ENCODE measurements at places on chromosomes 3 and 15. TPM values are rescaled to one million over a fixed set of nuclear protein-coding genes. Genes with fewer than 3 reads are reported as not detected.

ST8SIA2 gene
- total RNA-seq: 0.59 TPM

- DNase-seq: no peak
These were observed 9.4 kb downstream of the ITPKA start for GRCh38 chr15:41502795-41503668.

DNA sequence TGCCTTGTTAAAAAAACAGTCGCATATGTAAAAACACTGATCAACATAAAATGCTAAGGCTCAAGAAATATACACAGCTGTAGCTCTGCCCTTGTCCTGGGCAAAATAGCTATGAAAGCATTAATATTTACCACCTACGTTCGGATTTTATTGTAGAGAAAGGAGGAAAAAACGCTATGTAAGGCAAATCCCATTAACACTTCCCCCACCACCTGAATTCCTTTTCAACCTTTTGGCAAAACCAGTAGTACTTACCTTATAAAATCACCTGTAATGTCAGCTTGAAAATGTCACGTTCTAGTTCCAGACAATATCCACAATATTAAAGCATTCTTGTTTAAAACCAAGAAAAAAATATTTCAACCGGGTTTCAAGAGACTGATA is 3.6 kb downstream of the TRA2B start:
- no peak for DNase-seq

- no peak for DNase-seq
These were observed 49.2 kb downstream of the SLC15A2 start for GRCh38 chr3:121943431-121943830.

DNA sequence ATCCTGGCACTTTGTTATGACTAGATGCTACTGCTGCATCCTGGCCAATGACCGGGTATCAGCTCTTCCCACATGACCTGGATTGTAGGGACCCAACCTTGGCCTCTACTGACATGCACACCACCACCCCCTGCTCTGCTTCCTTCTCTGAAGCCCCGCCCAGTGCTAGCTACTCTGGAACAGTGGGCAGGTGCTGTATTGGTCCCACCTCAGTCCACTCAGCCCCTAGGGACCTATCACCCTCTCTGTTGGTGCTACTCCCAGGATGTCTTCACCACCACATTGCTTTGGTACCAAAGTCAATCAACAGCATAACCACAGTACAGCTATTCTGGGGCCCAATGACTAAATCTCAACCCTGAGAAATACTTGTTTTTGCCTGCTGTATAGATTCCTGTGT is 170.2 kb upstream of the PRICKLE2 start:
- DNase-seq: no peak

SPTBN5 gene
- total RNA-seq: 0.16 TPM

DNA sequence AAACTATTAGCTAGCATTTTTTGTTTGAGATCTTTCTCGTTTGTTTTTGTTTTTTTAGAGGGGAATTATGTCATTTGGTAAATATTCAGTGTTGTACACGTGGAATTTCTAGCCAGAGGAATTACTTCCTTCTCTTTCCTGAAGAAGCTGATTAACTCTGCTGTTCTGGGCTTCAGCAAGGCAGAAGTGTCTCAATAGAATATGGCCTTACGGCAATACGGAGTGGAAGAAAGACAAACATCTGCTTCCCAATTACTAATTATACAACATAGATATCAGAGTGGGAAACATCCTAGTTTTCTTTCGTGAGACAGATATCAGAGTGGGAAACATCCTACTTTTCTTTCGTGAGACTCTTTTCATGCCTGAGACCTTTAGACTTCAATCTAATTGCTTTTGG is 11.9 kb downstream of the P3H2 start:
- DNase-seq: no peak

CIDEC gene
- total RNA-seq: 153 TPM

- no peak for DNase-seq
These were observed 32.8 kb upstream of the TOP2B start for GRCh38 chr3:25697553-25697952.

DNA sequence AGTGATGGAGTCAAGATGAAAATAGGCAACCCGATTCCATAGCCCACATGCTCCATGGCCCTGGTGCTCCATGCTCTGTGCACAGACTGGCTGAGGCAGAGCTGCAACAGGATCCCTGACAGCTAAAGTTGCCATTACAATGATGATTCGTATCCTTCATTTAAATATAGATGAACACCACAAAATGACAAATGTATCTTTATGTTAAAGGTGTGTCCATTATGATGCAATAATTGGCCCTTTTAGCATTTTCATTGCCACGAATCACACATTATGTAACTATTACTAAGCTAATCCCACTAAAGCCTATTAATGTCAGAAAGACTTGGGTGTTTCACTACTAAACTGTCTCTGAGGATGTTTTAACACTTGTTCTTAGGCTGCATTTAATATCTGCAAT is 270.2 kb upstream of the THBS1 start:
- DNase-seq: no peak

- no peak for DNase-seq
These were observed 17.6 kb downstream of the THRB start for GRCh38 chr3:24476871-24477656.

DNA sequence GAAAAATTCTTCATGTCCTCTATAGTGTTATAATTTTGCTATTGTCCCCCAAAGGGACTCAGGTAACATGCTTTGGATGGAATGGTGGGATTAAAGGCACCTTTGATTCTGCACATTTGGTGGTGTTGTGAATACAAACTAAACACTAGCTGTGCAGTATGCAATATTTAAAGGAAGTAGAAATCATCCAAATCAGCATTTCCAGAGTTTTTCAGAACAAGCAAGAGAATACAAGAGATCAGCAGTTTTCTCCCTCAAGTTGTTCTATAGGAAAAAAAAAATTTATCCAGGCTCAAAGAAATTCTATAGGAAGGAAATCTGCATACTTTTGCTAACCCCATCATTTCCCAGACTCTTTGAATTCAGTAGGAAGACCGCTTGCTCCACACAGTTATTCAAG is 10.2 kb upstream of the ADIPOQ start:
- no peak for DNase-seq

- DNase-seq: no peak
These were observed 272.9 kb upstream of the KCNMB2 start for GRCh38 chr3:178263236-178263916.

AGBL1 gene
- total RNA-seq: not detected
